Endothelial cell (in vitro differentiated cells): ENCODE measurements at places on chromosomes 5 and 9. TPM values are rescaled to one million over a fixed set of nuclear protein-coding genes. Genes with fewer than 3 reads are reported as not detected.

The BNC2 gene
- 20.1 TPM for total RNA-seq

The HTR4 gene
- not detected for total RNA-seq

The CAPSL gene
- total RNA-seq: not detected

The EIF4EBP3 gene
- 16.4 TPM for total RNA-seq

The MUSK gene
- not detected for total RNA-seq

- no peak for DNase-seq
- no peaks in the 10 kb centered on the region for H3K36me3 ChIP-seq
- H3K4me3 ChIP-seq: no peak overlapping the region
- peaks cover 14% of the 10 kb centered on the region for H3K4me1 ChIP-seq
- no peak overlapping the region for H3K27ac ChIP-seq
- no peaks in the 10 kb centered on the region for H3K27me3 ChIP-seq
Observed at GRCh38 chr5:107295914-107296313, 374.8 kb downstream of the EFNA5 start.

- peaks cover 2% of the 10 kb centered on the region for H3K4me1 ChIP-seq
- no peaks in the 10 kb centered on the region for H3K36me3 ChIP-seq
- DNase-seq: no peak
- H3K27ac ChIP-seq: no peak overlapping the region
- H3K4me3 ChIP-seq: no peak overlapping the region
Observed at GRCh38 chr5:133232011-133232410, 180.2 kb downstream of the HSPA4 start.

- peaks cover 13% of the 10 kb centered on the region for H3K27me3 ChIP-seq
- H3K4me1 ChIP-seq: peaks cover 19% of the 10 kb centered on the region
- peak overlapping the region; percentile 77 for H3K4me3 ChIP-seq
- H3K36me3 ChIP-seq: no peaks in the 10 kb centered on the region
- no peak for DNase-seq
Observed at GRCh38 chr5:139696167-139696893, 48.2 kb downstream of the CXXC5 start.

DNA sequence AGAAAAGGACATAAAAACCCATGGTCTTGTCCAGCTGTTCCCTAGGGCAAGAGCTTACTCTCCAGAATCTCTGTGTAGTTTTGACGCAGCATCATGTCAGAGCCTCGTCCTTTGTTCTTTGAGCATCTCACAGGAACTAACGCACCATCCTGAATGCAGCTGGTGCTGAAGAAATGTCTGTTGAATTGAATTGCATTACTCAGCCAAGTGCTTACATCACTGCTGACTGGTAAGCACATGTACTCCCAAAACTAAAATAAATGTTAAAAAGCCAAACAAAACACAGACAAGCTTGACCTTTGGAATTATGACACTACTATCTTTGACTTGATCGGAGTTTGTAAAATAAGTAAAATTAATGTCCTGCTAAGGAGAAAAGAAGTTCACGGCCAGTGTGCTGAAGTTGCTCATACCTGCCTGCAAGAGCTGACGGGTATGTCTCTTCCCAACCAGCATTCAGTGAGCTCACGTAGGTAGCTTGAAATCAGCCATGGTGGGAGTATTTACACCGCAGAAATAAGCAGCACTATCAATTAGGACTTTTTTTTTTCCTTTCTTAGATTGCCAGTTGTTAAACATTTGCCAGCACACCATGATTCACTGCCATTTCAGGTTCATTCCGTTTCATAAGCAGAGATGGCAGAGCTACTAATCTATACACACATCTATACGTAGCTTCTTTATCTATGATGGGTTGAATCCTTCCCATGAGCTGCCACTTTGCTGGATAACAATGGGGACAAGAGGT, 310.6 kb upstream of the MSX2 start:
- no peak overlapping the region for H3K4me3 ChIP-seq
- no peaks in the 10 kb centered on the region for H3K36me3 ChIP-seq
- H3K4me1 ChIP-seq: no peaks in the 10 kb centered on the region
- peaks cover under 1% of the 10 kb centered on the region for H3K27me3 ChIP-seq

DNA sequence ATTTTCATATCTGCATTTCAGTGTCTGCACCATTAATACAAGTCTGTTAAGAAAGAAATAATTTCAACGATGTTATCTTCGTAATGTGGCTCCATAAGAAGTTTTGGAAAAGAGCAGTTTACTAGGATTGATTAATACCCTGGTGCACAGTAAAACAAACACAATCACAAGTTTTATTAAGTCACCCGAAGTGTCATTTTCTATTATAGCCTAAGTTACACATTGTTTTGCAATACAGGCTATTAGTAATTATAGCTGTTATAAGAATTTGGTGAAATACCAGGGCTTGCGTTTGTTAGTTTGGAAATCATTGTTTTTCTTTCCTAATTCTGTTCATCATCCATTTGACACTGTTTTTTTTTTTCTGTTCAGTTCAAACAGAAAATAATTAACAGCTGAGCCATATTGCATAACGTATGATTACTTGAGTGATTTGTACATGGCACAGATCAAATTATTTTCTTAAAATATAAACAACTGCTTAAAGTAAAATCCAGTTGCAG, 30.6 kb downstream of the LVRN start:
- no peak overlapping the region for H3K4me3 ChIP-seq
- no peaks in the 10 kb centered on the region for H3K36me3 ChIP-seq
- no peaks in the 10 kb centered on the region for H3K27me3 ChIP-seq
- no peak overlapping the region for H3K27ac ChIP-seq
- H3K4me1 ChIP-seq: no peaks in the 10 kb centered on the region

- peaks cover 3% of the 10 kb centered on the region for H3K36me3 ChIP-seq
- H3K27ac ChIP-seq: peak overlapping the region; percentile 3
- peaks cover 30% of the 10 kb centered on the region for H3K4me1 ChIP-seq
Observed at GRCh38 chr5:111223101-111223786, 940 bp upstream of the CAMK4 start.

GRCh38 chr5:114296191-114296590, 65.7 kb upstream of the KCNN2 start:
- H3K36me3 ChIP-seq: no peaks in the 10 kb centered on the region
- H3K27me3 ChIP-seq: no peaks in the 10 kb centered on the region
- H3K4me3 ChIP-seq: no peak overlapping the region
- no peaks in the 10 kb centered on the region for H3K4me1 ChIP-seq

DNA sequence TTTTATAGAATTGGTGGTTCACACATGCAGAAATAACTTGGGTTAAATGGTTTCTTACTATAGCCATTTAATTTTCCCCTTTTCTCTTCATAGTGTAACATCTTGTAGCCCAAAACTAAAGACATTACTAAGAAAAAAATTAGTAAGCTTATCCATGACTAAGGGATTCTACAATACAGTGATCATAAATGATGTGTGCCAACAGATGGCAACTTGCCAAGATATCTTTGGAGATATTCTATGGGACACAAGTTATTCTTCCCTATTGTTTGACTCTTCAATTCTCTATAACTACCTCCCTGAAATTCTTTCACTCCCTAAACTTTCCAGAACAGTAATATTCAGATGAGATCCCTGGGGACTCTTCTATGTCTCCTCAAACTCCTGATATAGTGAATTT, 580.6 kb downstream of the PTPRD start:
- no peak overlapping the region for H3K4me3 ChIP-seq
- no peaks in the 10 kb centered on the region for H3K36me3 ChIP-seq
- H3K4me1 ChIP-seq: no peaks in the 10 kb centered on the region
- peaks cover 3% of the 10 kb centered on the region for H3K27me3 ChIP-seq

GRCh38 chr5:178463321-178464155, 126.7 kb downstream of the COL23A1 start:
- H3K4me1 ChIP-seq: peaks cover 38% of the 10 kb centered on the region
- H3K27me3 ChIP-seq: peaks cover 9% of the 10 kb centered on the region
- no peak for DNase-seq
- H3K4me3 ChIP-seq: peak overlapping the region; percentile 16
- peaks cover 8% of the 10 kb centered on the region for H3K36me3 ChIP-seq

GRCh38 chr9:94927762-94928670, 201.5 kb downstream of the AOPEP start:
- H3K4me3 ChIP-seq: peak overlapping the region; percentile 77
- H3K27ac ChIP-seq: peak overlapping the region; percentile 54
- peaks cover 24% of the 10 kb centered on the region for H3K4me1 ChIP-seq

DNA sequence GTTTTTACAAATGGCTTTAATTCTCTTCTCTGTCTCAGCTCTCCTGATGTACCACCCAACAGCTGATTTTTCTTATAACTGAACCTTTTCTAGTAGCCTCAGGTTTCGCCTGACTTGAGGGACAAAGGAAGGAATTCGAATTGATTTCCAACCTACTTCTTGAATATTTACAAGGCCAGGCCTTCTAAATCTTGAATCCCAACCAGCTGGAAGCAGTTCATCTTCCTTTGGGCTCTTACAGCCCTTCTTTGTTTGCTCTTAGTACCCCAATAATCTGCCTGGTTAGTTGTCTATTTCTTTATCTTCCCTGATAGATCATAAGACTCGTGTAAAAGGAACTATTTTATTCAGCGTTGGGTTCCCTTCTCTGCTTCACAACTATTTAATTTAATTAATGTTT, 95.9 kb downstream of the NLN start:
- H3K27ac ChIP-seq: no peak overlapping the region
- no peak for DNase-seq
- peaks cover 17% of the 10 kb centered on the region for H3K36me3 ChIP-seq

DNA sequence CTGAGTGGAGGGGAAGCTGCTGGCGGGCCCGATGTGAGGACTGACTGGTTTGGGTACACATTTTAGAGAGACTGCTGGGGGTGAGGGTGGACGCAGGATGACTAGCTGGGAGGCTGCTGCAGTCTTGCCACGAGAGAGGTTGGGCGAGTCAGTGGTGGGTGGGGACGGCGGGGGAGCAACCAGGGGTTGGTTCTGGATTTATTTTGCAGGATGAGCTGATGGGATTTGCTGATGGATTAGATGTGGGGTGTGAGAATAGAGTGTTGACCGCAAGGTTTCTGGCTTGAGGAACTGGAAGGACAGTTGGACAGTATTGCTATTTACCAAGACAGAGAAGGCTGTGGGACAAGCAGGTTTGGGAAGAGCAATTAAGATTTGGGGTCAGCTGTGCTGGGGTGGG, 5.8 kb upstream of the NDST1 start:
- H3K27me3 ChIP-seq: peaks cover 5% of the 10 kb centered on the region
- H3K27ac ChIP-seq: peak overlapping the region; percentile 72
- H3K36me3 ChIP-seq: peaks cover 17% of the 10 kb centered on the region
- H3K4me1 ChIP-seq: peaks cover 71% of the 10 kb centered on the region
- no peak for DNase-seq
- peak overlapping the region; percentile 76 for H3K4me3 ChIP-seq

- H3K36me3 ChIP-seq: no peaks in the 10 kb centered on the region
- no peak overlapping the region for H3K4me3 ChIP-seq
- no peaks in the 10 kb centered on the region for H3K4me1 ChIP-seq
- no peak overlapping the region for H3K27ac ChIP-seq
Observed at GRCh38 chr5:173524136-173524535, 92.3 kb downstream of the BOD1 start.

DNA sequence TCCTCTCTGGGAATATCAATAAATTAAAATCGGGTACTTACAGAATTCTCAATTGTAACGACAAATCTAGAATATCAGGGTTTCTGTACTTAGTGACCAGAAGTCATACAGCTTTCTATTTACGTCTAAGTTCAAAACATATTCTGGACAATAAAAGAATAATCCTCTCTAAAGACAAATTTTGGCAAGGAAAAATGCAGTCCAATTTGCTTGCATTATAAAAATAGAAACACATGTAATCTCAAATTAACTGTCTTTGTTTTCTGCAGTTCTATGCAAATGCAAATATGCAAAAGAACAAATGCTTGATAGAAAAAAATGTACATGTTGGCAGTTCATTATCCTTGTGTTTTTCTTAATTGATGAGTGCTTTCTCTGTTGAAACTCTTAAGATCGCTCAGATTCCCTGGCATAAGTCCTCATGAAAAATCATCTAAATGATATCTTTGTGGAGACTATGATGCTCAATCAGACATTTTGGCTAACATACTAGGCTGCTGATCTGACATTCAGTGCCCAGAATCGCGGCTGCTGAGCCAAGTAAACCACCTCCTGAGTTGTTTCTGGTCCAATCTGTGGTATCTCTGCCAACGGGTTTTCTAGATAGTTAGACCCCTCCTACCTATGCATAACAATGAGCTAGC, 990.1 kb upstream of the C9orf72 start:
- no peak for DNase-seq
- H3K4me3 ChIP-seq: no peak overlapping the region
- H3K27ac ChIP-seq: no peak overlapping the region

GRCh38 chr5:149792540-149793255, 62.6 kb downstream of the PPARGC1B start:
- no peak overlapping the region for H3K4me3 ChIP-seq
- peaks cover 6% of the 10 kb centered on the region for H3K4me1 ChIP-seq
- H3K36me3 ChIP-seq: no peaks in the 10 kb centered on the region
- H3K27me3 ChIP-seq: peaks cover 5% of the 10 kb centered on the region
- DNase-seq: no peak

DNA sequence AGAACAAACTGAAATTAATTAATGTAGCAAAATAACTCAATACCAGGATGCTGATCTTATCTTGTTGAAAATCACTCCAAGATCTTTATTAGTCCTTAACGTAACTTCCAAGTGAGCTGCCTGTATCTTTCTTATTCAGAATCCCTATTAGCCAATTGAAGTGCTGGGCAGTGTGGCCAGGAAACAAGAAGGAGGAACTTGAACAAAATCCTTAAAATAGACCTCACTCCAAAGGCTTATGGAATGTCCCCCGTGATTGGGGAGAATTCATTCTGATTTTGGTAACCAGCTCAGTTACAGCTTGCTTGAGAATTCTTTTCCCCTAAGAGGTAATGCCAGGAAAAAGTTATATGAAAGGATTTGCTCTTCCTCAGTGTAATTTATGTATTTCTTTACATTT, 171.0 kb downstream of the DEPDC1B start:
- H3K27me3 ChIP-seq: peaks cover 5% of the 10 kb centered on the region
- H3K36me3 ChIP-seq: no peaks in the 10 kb centered on the region
- peaks cover 8% of the 10 kb centered on the region for H3K4me1 ChIP-seq
- DNase-seq: no peak
- no peak overlapping the region for H3K4me3 ChIP-seq
- no peak overlapping the region for H3K27ac ChIP-seq

DNA sequence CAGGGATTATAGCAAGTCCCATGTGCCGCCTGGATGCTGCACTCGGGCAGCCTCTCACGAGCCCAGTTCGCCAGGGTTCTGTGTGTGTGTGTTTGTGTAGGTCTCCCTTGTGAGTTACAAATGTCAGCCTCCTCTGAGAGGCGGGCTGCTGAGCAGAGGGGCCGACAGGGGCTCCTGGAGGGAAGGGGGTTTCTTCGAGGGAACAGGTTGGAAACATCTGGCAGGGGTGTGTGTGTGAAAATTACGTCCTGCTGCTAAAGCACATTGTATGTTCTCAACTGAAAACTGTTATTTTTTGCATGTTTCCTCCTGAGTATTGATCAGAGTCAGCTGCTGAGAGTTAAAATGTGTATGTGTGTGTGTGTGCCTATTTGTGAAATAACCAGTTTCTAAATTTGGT, 9.7 kb downstream of the GALNT10 start:
- no peak overlapping the region for H3K4me3 ChIP-seq
- H3K36me3 ChIP-seq: peaks cover 5% of the 10 kb centered on the region
- no peak overlapping the region for H3K27ac ChIP-seq
- DNase-seq: no peak
- peaks cover 33% of the 10 kb centered on the region for H3K4me1 ChIP-seq

GRCh38 chr9:71965403-71965802, 54.0 kb downstream of the C9orf85 start:
- no peak for DNase-seq
- peaks cover 10% of the 10 kb centered on the region for H3K27me3 ChIP-seq
- peaks cover 6% of the 10 kb centered on the region for H3K4me1 ChIP-seq
- H3K27ac ChIP-seq: no peak overlapping the region
- H3K36me3 ChIP-seq: peaks cover 23% of the 10 kb centered on the region
- no peak overlapping the region for H3K4me3 ChIP-seq
